SK-N-SH treated with all-trans-retinoic acid at 6 μM for 48 hours (cell line): ENCODE measurements at places on chromosomes 7 and 10.

GRCh38 chr7:83248000-83248399 is 85.3 kb upstream of the PCLO start:
- no peak for ATAC-seq

- no peak for ATAC-seq
Measured at GRCh38 chr7:19378345-19378714, 233.1 kb upstream of the FERD3L start.

DNA sequence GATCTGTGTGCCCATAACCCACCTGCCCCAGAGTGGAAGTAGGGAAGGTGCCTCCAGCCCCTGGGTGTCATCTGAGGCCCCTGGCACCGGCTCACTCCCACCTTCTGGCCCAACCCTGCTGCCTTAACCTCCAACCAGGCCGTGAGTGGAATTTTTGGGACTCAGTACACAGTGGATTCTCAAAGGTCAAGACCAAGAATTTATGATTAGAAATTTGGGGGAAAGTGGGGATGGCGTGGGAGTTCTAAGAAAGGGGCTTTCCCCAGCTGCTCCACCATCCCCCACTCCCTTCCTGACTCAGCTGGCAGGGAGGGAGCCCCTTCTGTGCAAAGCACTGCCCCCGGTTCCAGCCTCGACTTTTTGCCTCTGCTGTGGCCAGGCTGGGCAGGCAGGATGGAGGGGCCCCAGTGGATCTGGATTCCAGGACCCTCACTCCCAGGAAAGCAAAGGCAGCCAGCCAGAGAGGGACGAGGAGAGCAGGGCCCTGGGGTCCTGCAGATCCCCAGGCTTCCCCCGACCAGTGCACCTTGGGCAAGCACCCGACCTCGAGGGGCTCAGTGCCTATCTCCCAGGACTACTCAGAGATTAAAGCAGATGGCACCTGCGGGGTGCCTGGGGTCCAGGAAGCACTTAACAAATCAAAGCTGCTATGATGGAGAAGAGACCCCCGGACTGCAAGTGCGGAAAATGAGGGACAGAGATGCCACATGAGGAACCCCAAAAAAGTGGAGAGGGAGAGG is 12.8 kb downstream of the SPOCK2 start:
- no peak for ATAC-seq

DNA sequence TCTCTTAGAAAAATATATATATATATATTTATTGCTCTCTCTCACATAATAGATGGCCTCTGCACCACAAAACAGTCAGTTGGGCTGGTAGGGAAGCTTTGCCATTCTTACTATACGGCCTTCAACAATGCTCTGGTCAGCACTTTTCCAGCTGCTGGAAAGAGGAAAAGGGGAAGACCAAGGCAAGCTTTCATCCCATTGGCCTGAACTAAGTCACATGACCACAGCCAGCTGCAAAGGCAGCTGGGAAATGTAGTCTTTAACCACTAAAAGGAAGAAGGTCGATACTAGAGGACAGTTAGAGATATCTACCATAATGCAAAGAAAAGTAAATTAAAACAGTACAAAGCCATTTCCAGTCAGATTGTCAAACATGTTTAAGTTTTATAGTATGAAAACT is 58.4 kb upstream of the MACROH2A2 start:
- ATAC-seq, result peak; percentile 76

GRCh38 chr10:120493411-120494312 is 36.6 kb downstream of the PLPP4 start:
- ATAC-seq, result no peak

DNA sequence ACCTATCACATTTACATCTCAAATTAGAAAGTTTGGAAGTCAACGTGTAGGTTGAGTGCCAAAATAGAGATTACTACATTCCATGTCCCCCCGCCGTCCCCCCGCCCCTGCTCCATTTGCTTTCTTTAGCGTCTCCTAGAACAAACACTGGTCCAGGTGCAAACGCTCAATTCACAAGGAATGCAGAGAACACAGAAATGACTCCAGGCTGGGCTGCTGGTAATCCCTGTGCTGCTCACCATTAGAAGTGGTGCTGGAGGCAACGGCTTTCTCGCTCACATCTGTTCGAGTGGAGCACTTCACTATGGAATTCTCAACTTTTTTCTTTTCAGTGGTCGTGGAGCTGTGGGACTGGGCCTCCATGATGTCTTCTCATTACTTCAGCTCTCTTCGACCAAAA is 14.1 kb downstream of the GLI3 start:
- no peak for ATAC-seq

DNA sequence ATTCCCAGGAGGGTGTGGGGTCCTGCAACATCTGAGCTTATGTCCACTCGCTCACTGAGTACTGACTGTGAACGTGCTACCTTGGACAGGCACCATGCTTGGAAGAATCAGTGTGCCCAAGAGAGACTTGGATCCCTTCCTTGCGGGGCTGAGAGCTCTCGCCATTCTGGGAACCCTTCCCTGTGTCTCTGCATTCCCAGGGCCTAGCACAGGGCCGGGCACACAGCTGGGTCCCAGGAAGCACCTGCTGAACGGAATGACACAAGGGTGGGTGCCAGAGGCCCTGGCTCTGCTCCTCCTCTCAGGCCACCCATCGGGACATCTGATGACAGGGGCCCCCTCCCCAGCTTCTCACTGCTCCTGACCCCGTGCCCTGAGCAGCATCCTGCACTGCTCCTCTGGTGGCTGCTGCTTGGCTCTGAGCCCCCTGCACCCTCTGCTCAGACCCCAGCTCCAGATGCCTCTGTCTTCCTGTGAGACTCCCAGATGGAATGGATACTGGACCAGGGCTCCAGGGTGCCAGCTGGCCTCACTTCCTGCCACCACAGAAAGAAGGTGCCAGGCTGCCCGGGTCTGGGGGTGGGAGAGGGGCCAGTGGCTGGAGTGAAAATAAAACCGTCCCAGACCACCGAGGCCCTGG is 129.6 kb downstream of the NEURL1 start:
- ATAC-seq, result no peak

DNA sequence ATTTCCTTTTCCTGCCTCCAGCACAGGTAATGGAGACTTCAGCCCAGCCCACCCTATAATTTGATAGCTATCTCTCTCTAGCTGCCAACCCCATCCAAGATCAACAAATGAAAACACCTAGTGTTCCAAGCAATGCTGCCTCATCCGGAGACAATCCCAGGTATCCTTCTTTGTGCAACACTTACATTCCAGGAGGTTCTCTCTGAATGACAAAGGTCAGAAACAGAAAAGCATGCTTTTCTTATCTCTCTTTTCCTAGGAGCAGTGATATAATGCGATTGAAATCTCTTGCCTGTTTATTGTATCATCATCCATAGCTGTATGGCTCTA is 699.3 kb downstream of the INHBA start:
- ATAC-seq, result no peak
